Left hindlimb (tissue), 1 donor: ENCODE measurements at places on chromosomes 2 and 18.

DNA sequence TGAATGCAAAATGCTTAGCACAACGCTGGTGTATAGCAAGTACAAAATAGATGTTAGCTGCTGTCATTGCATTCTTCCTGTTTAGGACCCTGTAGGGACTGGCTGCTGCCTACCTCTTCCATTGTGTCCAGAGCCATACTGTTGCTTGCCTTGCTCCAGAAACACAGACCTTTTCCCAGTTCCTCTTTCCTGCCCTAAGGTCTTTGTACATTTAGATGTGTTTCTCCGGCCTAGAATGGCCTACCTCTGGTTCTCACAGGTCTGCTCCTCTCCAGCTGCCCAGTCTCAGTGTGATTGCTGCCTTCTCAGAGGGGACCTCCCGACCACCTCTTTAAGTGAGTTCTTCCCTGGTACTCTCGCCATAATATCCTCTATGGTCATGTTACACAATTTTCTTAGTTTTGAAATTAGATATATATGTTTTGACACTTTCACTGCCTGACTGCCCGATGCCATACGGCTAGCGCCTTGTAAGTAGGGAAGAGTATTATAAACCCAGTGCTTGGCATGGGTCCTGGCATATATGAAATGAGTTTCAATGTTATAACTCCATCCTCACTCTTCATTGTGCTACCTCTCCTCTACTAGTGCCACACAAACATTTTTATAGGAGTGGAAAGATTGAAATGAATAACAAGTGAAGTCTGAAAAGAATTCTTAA, 48.3 kb downstream of the RFTN2 start:
- no peak for DNase-seq

GRCh38 chr2:8885449-8886201, 48.2 kb upstream of the KIDINS220 start:
- DNase-seq, result no peak

GRCh38 chr2:168992591-168993349, 38.4 kb downstream of the ABCB11 start:
- DNase-seq, result no peak

DNA sequence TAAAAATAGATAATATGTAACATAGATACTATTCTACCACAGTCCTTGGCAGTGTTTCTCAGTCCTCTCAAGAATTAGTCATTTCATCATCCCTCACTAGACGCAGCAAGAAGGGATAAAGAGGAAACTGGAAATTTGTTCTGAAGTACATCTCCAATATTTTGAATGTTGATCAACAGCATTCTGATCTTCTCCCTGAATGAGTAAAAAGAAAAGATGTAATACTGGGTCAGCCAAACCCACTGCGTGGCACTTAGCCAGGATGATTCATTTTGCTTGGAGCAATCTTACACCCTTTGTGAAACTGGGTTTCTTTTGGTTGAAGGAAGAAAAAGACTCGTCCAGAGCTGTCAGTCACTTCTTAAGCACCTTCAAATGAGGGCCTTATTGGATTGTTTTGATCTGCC, 54.1 kb downstream of the TAF1B start:
- peak; percentile 61 for DNase-seq

- DNase-seq, result no peak
These were observed 55.4 kb downstream of the MAP4K3 start for GRCh38 chr2:39381653-39382052.

DNA sequence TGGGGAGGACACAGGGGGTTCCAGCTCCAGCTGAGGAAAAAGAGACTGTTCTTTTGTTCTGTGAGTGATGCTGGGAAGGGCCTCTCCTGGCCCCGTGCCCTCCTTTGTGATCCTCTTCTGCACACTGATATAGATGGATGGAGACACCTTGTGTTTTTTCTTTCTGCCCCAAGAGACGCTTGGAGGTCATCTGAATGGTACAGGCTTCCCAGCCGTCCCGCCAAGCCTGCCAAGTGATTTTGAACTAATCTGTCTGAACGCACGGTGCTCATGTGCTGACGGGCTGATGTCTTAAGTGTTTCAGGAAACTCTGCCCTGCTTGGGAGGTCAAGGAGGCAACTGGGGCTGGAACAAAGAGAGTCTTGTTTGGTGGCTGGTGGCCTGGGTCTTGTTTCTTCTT, 57.5 kb downstream of the KIF5C start:
- DNase-seq, result no peak

GRCh38 chr18:70078106-70078505, 127.4 kb downstream of the RTTN start:
- DNase-seq, result no peak

DNA sequence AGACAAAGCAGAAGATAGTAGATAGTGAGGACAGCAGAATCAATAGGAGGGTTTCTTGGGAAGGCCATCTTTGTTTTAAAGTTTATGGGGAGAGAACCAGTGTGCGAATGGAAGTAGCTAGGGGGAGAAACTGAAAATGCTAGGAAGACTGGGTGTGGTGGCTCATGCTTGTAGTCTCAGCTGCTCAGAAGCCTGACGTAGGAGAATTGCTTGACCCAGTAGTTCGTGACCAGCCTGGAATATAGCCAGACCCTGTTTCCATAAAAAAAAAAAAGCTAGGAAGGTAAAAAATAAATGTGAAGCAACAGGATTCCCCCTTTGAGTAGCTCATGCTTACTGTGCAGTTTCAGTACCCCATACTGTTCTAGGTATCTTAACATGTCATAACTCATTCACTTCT, 19.2 kb upstream of the DRC1 start:
- no peak for DNase-seq

- DNase-seq, result no peak
These were observed 29.9 kb upstream of the ZNF512 start for GRCh38 chr2:27552941-27553340.

GRCh38 chr2:27058210-27058609, 6.7 kb downstream of the AGBL5 start:
- DNase-seq, result no peak

- DNase-seq, result no peak
These were observed 408.4 kb downstream of the RIT2 start for GRCh38 chr18:42707080-42707479.

- no peak for DNase-seq
These were observed 136.4 kb downstream of the LRRC30 start for GRCh38 chr18:7367336-7367735.

- no peak for DNase-seq
These were observed at the start of gene IL1RN for GRCh38 chr2:113126845-113127645. Gene IL1RN (plus strand): TSS chr2:113127598. CDS start chr2:113127625, 27 bp downstream.

DNA sequence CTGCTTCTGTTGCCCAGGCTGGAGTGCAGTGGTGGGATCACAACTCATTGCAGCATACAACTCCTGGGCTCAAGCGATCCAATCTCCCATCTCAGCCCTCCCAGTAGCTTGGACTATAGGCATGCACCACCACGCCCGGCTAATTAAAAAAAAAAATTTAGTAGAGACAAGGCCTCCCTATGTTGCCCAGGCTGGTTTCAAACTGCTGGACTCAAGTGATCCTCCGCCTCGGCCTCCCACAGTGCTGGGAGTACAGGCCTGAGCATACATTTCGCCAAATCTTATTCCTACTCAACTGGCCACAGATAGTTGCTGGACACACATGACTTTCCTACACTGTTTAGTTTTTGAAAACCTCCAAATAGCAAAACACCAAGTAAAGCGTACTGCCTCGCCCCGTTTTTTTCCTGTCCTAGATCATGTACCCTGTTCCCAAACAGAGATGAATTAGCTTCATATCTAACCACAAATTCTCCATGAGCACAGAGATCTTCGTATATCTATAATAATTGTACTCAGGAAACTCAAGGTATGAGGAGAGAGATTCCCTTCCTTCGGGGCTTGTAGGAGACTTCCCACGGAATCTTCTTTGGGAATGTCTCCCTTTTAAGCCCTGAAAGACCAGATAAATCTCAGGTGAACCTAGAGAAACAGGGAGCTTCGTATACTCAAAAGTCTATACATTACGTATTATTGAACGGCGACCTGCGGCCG, 598 bp upstream of the C2orf69 start:
- DNase-seq, result no peak

- DNase-seq, result no peak
These were observed 2.1 kb upstream of the LBX2 start for GRCh38 chr2:74501335-74502071.

- no peak for DNase-seq
These were observed 14.8 kb upstream of the IL18R1 start for GRCh38 chr2:102340778-102341177.

DNA sequence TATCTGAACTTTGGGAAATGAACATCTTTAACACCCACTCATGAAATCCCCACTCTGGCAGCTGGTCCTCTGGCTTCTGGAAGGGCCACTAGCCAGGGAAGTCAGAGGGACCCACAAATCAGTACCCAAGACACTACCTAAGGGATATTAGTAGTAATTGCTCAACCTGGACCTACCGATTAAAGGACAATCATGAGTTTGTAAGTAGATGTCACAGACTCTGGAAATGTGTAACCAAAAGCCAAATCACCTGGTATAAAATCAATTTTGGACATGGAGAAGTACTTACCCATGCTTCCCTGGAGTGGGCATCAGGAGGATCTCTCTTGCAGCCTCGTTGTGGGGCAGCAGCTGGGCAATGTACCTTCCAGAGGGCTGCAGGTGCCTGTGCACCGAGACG, 389.8 kb downstream of the ALK start:
- no peak for DNase-seq

- DNase-seq, result no peak
These were observed 123.5 kb downstream of the OSBPL6 start for GRCh38 chr2:178317811-178318210.

DNA sequence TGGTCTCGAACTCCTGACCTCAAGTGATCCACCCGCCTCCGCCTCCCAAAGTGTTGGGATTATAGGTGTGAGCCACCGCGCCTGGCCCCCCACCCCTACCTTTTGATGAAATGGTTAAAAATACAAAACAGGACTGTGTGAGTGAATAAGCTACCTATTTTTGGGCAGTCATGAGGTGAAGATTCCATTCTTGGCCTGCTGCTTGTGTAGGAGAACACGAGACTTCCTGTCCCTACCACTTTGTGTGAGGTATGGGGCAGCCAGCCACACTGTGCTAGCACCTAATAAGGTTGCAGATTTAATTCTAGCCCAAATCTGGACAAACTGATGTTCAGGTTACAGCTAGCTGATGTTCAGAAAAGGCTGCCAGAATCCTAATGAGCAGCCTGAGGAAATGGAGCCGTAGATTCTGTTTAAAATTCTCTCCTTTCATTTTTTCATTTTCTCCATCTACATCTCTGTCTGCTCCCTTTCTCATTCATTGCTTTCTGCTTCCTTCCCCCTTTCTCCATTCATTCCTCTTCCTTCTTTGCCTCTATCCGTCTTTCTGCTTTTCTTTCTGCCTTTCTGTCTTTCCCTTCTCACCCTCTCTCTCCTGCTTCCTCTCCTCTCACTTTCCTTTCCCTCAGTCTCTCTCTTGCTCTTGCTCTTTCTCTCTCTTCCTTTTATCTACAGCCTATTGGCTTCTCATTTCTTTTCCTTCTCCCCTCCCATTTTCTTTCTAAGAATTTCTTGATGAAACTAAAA, 4.6 kb upstream of the LTBP1 start:
- no peak for DNase-seq

- no peak for DNase-seq
These were observed 75.9 kb upstream of the LCLAT1 start for GRCh38 chr2:30371028-30371689.

- DNase-seq, result no peak
These were observed 95.7 kb downstream of the VAPA start for GRCh38 chr18:10009321-10010144.

DNA sequence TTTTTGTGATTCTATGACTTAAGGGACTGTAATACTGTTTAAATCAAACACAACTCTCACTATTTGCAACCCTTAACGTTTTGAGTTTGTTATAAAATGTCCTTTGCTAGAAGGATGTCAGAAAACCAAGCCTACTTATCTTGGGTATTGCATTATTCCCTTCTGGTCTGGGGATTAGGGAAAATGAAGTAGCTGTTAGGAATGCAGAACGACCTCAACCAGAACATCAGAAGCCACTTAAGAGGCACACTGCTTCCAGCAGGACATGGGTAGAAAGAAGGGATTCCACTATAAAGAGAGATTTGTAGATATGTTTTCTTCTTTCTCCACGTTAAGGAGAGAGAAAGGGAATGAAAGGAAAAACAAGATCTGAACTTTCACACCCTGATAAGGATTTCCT, 101.2 kb downstream of the SETBP1 start:
- DNase-seq, result no peak

DNA sequence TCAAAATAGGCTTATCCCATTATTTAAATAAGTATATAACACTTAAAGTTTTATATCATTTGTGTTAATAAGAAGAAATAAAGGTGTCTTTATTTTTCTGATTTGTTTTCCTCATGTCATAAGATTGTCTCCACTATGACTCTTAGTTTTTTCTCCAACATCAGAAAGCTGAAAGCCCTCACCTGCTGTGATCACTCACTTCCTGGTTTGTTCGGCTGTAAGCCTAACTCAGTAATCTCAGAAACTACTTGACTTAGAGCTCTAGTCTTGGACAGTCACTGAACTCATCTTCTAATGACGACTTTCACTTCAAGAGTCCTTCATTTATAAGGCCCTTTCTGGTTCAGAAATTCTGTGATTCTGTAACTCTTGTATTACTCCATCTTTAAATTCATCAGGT, 311.0 kb downstream of the ZEB2 start:
- no peak for DNase-seq

- DNase-seq, result no peak
These were observed 481.2 kb downstream of the NUP35 start for GRCh38 chr2:183605440-183605839.
